ENCODE measurements at places on chromosomes 3 and 15.

- DNase-seq, result no peak
Measured at GRCh38 chr3:194375473-194376240, 6.1 kb upstream of the LRRC15 start.

DNA sequence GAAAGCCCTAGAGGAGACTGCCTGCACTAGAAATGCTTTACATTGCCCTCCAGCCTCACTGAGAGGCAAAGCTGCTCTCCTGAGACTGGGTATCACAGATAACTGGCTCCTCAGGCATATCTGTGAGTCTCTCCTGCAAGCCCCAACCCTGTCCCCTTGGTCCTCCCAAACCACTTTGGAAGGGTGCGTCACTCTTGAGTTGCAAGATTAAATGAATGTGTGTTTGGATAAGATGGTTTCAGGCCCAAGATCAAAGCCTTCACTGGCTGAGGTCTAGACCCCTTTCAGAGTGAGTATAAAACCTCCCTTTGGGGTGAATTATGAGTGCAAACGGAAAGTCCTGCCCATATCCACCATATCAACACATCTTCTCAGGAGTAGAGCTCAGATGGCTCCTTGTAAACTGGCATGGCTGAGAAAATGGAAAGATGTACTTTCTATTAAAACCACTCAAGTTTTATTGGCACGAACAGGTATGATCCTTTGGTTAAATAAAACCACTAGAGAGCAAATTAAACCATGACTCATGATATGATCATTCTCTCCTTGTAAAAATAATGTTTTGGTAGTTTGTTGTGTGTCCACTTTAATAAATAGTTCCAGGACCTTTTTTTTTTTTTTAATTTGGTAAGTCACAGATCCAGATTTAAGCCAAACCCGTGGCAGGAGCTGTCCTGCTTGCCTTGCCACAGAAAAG lies 164.0 kb downstream of the CHST2 start:
- DNase-seq, result no peak

- no peak for DNase-seq
Measured at GRCh38 chr15:39415634-39416033, 165.2 kb upstream of the THBS1 start.

GRCh38 chr15:89654847-89655805 lies at the start of gene KIF7:
Gene KIF7, minus strand, starts transcription at chr15:89655467. Its CDS starts 2,537 bp downstream, at chr15:89652930.
- peak; percentile 8 for DNase-seq

- DNase-seq, result no peak
Measured at GRCh38 chr3:165643425-165643824, 193.8 kb downstream of the BCHE start.

DNA sequence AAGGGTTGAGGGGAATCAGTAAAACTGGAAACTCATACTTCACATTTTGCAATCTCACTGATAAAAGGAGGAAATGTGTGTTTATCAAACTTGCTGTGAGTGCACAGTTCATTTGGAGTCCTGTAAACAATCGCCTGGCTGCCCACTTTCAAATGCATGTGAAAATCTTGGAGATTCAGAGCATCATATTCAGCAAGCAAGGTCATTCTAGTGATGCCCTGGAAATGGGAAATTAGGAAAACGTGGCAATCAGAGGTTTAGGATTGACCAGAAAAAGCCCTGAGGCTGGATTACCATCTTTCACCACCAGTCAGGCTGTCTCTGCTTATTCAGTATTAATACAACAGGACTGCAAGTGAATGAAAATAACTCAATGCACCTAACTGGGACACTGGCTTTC lies 23.9 kb downstream of the DPH6 start:
- DNase-seq, result no peak

GRCh38 chr15:99096173-99096893 lies 8.5 kb upstream of the SYNM start:
- no peak for DNase-seq

- DNase-seq, result no peak
Measured at GRCh38 chr3:13201851-13202250, 128.6 kb upstream of the IQSEC1 start.

DNA sequence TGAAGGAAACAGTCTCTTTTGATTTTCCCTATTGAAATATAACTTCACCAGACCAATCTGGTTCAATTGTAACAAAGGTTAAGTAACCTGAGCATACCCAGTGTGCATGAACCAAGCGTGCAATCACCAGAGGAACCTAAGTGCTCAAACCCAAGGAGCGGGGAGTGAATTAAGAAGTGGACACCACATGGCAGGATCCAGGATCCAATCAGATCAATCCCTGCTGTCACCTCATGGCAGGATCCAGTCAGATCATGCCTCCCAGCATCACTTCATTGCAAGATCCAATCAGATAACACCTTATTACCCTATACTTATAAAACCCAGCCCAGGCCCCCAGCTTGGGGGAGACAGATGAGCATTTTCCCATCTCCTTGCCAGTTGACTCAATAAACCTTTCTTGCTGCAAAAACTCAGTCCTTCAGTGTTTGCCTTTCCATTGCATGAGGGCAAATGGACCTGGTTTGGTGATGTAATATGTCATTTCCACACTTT lies 38.9 kb upstream of the RNU6-1 start:
- DNase-seq, result no peak

GRCh38 chr3:149732234-149732633 lies 20.1 kb downstream of the COMMD2 start:
- no peak for DNase-seq

GRCh38 chr15:99594916-99595315 lies 29.1 kb downstream of the MEF2A start:
- no peak for DNase-seq

- DNase-seq, result no peak
Measured at GRCh38 chr3:168001244-168001643, 94.5 kb downstream of the GOLIM4 start.

DNA sequence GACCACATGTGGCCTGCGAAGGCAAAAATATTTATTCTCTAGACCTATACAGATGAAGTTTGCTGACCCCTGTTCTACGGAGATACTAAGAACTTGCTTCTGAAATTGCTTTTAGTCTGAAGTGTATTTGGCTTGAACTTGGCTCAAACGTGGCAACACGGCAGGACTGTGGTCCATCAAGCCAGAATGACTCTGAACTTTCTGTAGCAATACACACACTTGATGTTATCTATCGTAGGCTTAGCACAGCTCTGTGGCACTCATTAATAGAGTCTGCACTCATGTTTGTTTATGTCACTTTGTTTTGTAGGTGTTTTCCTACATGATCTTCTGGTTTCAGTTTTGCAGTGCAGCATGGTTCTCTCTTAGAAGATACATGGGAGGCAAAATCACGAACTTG lies 298.1 kb downstream of the ADAMTS17 start:
- DNase-seq, result no peak

- no peak for DNase-seq
Measured at GRCh38 chr3:36681867-36682266, 82.5 kb downstream of the DCLK3 start.

GRCh38 chr3:69602112-69602511 lies 137.2 kb upstream of the MITF start:
- no peak for DNase-seq

DNA sequence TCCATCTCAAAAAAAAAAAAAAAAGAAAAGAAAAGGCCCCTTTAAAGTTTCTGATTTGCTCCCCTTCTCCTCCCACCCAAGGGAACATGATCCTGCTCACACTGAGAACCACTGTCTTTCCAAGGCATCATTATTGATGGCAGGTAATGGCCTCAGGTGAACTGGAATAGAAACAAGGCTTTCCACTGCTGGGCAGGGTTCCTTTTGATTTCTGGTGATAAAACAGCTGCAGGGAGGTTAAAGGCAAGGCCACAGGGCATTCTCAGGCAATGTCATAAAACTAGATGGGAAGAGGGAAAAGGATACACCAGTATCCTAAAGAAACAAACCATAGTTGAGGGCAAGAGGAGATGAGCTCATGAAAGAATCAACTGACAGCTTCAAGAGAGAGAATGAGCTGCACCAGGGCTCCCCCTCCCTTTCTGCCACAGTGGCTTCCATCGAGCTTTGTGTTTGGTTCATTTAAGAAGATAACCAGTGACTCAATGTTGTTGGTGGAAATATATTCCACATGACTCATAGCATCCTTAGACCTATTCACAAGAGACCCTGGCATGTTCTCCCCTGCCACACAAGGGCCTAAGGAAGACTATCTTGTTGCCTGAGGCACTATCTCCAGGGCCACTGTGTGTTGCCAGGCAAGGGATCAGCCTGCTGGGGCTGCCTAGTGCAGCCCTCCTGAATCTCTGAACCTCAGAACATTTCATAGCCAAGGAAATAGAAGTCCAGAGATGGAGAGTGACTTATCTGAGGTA lies 86.4 kb downstream of the WDR76 start:
- no peak for DNase-seq

DNA sequence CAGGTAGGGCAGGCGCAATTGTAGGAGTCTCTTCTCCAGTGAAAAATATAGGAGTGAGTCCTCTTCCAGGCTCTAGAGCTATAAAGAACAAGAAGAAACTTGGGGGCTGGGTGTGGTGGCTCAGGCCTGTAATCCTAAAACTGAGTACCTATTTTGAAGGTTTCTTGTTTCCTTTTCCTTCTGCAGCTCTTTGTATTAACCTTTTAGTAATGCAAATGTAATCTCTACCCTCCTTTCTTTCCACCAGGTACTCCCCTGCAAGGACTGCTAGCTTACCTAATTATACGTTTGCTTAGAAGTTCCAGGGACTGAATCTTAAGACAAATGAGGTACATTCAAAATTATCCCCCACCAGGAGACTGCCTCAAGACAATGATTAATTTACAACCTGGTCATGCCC lies 75.9 kb downstream of the CD47 start:
- DNase-seq, result no peak

DNA sequence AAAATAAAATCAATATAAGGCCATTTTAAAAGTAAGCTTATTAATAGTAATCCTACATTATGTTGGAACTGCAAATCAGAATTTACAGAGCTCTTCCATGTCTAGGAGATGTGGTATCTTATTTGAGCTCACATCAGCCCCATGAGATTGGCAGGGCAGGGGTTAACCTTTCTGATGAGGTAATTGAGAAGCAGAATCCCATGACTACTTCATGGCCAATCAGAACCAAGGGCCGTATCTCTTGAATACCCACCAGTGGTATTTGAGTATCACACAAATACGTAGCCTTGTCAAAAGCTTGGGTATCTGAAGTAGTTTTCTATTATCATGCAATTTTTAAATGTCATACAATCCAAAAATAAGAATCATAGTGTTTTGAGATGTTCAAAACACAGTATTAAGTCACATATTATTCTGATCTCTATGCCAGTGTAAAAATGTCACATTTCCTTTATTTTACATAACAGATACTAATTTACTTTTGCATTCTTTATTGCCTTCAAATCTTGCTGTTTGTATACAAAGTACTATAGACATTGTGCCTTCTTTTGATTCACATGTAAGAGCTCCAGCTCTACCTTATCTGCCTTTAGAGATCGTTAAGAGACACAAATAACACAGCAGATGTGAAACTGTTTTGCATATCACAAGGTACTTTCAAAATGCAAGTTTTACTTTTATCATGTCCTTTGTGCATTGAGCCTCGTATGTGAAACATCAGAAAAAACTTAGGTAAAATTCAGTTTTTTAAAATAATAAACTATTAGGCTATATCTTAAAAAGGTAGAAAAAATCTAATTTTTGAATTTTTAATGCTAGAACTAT lies 251.7 kb upstream of the GOLGA6L4 start:
- DNase-seq, result peak; percentile 1

- no peak for DNase-seq
Measured at GRCh38 chr3:117499189-117499870, 789.8 kb downstream of the TUSC7 start.

DNA sequence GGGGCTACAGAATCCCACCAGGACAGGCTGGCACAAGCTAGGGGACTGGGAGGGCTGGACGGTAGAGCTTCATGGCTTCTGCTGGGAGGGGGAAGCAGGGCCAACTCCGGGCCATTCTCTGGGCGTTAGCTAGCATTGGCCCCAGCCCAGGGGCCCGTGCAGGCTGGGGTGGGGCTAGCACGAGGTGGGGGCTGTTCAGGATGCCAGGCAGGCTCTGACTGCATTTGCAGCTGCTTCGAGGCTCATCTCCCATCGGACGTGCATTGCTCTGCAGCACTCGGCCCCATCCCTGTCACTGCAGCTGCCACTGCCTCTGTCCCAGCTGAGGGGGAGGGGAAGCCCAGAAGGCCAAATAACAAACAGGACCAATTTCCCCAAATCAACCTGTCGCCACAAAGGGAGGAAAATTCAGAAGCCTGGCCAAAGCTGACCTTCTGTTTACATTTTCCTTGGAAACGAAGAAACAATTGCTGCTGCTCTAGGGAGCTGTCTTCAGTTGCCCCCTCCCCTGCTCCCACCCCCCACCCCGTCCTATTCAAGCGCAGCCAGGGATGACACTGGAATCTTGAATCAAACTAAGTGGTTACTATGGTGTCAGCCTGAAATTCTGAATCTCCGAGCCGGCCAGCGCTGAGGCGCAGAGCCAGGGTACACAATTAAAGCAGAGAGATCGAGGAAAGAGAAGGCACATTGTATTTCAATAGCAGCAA lies 138.8 kb upstream of the PRR20G start:
- no peak for DNase-seq

GRCh38 chr3:196235452-196236122 lies 19.3 kb downstream of the SLC51A start:
- no peak for DNase-seq

DNA sequence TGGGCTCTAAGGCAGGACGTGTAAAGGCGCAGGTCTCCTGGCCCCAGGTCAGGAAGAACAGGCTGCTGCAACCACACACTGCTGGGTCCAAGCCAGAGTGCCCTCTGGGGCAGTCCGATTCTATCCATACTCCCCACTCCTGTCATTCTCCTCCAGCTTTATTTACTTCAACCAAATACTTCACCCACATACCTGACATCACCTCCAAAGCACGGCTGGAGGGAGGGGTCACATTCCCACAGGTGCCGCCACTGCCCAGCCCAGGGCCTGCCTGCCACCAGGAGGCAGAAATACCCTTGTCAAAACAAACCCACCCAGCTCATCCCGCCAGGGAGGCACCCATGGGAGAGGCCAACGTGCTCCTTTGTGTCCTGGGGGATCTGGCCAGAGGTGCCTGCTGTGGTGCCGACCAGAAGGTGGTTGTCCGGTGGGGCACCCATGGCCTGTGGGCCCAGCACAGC lies 100.4 kb downstream of the DAPK2 start:
- DNase-seq, result no peak

GRCh38 chr15:36832774-36833463 lies 253.5 kb downstream of the CDIN1 start:
- no peak for DNase-seq

All from anterior cingulate cortex (tissue), 58 donors.